Stimulated activated effector memory CD8-positive, alpha-beta T cell treated with anti-CD3 and anti-CD28 coated beads, Interleukin-12 subunit alpha, Interleukin-12 subunit beta, amount 100 ng/mL, for 72 hours (primary cell): ENCODE measurements at places on chromosomes 7 and 10.

DNA sequence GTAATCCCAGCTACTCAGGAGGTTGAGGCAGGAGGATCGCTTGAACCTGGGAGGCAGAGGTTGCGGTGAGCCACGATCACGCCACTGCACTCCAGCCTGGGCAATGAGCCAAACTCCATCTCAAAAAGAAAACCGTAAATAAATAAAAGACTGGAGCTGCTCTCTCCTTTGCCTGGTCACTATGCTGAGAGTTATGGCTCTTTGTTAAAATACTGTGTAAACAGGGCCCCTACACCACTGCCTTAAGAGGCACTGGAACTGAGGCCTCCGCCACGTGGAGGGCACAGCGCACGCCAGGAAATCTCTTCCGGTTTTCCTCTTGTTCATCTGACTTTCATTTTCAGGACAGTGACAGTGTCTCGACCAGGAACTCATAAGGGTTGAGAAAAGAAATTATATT, 123.3 kb downstream of the PAXIP1 start:
- no peak for DNase-seq

- DNase-seq, result no peak
These were observed 57.0 kb upstream of the GLCCI1 start for GRCh38 chr7:7911369-7912123.

- no peak for DNase-seq
These were observed 9.1 kb downstream of the WDR86 start for GRCh38 chr7:151400626-151401315.

DNA sequence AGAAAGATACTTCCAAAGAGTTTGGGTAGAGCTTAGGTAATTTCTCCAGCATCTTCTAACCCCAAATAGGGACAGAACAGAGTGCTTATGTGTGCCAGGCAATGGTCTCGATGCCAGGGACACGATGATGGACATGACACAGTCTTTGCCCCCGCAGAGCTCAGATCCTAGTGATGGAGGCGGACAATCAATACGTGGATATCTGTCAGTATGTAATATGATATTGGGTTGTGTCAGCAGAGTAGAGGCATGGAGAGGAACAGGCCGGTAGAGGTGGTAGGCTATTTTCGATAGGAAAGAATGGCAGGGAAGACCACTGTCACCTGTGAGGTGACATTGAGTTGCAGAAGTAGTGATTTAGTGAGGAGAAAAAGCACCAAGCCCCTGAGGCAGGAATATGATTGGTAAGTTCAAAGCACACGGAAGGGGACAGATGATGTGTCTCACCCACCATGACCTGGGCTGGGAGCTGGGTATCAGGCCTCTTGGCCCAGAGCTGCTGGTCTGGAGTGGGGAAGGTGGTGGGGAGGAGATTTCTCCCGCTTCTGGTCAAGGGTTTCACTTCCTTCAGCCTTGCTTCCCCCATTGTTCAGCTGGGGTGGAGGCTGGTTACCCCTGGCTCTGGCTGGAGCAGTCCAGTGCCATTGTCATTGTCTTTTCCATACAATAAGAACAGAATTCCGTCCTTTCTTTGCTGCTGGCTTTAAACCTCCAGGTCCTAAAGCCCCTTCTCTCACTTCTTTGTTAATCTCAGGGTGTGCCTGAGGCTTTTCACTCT, 36.0 kb upstream of the SRGN start:
- no peak for DNase-seq

DNA sequence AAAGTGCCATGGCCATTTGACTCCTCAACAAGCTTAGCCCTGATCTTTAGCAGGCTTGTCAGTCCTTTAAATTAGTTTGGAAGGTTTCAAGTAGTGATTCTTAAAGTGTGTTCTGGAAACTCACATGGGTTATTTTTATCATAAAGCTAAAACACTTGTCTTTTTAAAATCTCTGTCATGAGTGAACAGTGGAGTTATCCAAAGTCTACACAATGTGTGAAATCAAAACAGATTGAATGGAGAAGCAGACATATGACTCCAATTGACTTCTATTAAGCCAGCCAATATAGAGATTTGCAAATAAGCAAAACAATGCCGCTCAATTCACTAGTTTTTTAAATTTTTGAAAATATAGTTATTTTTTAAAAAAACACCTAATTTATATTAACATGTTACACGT, 53.3 kb upstream of the SORCS3 start:
- no peak for DNase-seq

- DNase-seq, result peak; percentile 92
These were observed at the start of gene FRA10AC1 for GRCh38 chr10:93702210-93703001. Gene FRA10AC1, minus strand, starts transcription at chr10:93702592. Its CDS starts 2,486 bp downstream, at chr10:93700106.

GRCh38 chr10:73857446-73857845, 16.9 kb downstream of the CAMK2G start:
- DNase-seq, result no peak

DNA sequence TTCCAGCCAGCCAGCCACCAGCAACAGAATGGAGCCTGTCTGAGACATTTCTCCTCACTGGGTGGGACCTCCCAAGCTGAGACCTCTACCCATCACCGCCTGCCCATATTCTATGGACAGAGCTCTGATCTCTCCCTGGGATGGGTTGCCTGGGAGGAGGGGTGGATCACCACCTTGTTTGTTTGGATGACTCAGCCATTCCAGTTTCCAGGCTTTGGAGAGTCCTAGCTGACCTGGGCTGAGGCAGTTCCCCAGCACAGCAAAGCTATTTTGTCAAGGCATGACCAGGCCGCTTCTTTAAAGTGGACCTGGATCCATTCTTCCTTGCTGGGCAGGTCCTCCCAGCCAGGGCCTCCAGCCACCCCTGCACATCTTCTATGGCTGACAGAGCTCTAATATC, 982.3 kb downstream of the DNAJB9 start:
- no peak for DNase-seq

GRCh38 chr7:18529239-18529638, 33.7 kb downstream of the HDAC9 start:
- no peak for DNase-seq

DNA sequence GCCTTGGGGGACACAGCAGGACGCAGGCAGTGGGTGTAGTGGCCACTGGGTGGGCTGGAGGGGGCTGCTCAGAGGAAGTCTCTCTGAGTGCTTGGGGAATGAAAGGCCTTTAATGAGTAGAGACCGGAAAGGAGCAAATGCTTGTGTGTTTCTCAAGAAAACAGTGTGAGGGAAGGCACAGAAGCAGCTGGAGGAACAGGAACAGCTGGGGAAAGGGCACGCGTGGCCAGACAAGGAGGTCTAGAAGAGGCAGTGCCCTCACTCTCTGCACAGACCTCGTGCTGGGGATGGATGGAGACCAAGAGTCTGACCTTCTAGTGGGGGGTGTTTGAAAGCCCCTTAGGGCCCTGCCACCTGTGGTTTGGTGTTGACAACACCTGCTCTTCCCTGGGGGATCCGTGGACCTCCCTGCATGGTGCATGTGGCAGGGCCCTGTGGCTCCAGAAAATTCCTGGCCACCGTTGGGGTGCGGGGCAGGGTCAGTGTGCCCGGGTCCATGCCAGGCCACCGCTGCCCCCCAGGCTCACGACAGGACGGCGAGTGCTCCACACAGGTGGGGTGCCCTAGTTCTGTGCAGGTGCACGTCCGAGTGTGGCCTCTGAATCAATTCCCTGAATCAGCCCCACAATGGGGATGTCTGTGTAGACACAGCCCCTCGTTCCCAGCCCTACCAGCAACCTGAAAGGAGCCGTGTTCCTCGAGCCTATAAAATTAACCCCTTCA, 25.9 kb upstream of the FAM20C start:
- DNase-seq, result no peak

GRCh38 chr10:42576338-42576737, 62.0 kb downstream of the ZNF33B start:
- no peak for DNase-seq

DNA sequence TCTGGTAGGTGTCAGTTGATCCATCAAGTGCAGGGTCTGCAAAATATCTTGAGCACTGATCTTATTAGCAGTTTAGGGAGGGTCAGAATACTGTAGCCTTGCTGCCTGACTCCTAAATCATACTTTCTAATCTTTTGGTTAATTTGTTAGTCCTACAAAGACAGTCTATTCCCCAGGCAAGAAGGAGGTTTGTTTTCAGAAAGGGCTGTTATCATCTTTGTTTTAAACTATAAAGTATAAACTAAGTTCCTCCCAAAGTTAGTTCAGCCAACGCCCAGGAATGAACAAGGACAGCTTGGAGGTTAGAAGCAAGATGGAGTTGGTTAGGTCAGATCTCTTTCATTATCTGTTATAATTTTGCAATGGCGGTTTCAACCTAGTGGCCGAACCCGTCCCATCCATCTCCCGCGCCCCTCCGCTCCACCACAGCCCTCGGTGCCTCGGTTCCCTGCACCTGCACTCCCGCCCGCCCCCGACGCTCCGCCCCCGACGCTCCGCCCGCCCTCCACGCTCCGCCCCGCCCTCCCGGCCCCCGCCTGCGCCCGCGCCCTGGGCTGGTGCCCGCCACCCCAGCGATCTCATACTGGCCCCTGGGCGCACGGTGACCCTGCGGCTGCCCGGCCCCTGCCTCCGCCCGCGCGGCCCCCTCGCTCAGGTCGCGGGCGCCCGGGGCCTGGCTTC, at the start of gene ADCK2:
ADCK2 (plus strand) TSS at position 564 of the 681 bp plus-strand sequence. CDS start 386 bp downstream, outside the sequence.
- no peak for DNase-seq

- no peak for DNase-seq
These were observed 263.2 kb downstream of the HGF start for GRCh38 chr7:81506609-81507008.

- DNase-seq, result no peak
These were observed 19.9 kb upstream of the ATOH7 start for GRCh38 chr10:68251625-68252495.

GRCh38 chr7:780081-780480, 52.2 kb upstream of the SUN1 start:
- DNase-seq, result no peak

DNA sequence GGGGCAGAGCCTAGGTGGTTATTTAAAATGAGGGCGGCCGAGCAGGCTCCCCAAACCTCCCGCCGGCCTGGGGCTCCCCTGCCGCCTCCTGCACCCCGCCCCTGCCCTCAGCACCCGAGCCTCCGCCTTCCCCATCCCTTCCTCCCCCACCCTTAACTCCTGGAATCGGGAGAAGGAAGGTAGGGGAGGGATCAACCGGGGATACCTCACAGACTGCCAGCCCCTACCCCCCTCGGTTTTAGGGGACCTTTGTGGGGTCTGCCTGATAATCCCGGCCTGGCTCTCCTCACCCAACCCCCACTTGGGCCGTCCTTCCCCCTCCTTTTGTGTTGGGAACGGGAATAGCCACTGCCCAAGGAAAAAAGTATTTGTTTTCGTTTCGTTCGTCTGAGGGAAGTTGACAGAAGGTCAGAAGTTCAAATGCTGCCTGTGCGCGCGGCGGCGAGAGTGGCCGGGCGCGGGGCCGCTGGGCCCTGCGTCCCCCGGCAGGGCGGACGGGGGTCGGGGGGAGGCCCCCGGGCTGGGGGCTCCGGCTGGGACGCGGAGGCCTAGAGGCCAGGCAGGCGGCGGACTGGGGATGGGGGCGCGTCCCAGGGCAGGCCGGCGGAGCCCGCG, 2.8 kb downstream of the SHH start:
- DNase-seq, result no peak

DNA sequence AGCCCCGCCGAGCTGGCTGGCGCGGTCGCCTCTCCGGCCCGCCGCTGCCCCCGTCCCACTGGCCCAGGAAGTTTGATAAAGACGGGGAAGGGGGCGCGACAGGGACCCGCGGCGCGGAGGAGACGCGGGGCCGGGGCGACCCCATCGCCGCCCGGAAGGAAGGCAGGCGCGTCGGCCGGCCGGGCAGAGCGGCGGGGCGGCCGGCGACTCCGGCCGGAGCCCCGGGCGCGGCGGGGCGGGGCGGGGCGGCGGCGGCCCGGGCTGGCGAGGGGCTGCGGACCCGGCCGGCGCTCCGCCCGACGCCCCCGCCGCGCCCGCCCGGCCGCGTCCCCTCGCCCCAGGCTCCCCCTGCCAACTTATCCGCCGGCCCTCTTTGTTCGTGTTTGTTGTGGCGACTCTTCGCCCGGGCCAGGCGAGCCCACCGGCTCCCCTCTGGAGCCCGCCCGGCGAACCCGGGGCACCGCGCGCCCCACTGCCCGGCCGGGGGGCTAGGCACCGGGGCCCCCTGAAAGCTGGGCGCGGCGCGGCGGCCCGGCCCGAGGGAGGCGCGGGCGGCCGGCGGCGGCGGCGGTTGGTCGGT, 571 bp downstream of the KDM7A start:
- peak; percentile 58 for DNase-seq

GRCh38 chr7:147279514-147279913, 1162.9 kb downstream of the CNTNAP2 start:
- DNase-seq, result no peak

DNA sequence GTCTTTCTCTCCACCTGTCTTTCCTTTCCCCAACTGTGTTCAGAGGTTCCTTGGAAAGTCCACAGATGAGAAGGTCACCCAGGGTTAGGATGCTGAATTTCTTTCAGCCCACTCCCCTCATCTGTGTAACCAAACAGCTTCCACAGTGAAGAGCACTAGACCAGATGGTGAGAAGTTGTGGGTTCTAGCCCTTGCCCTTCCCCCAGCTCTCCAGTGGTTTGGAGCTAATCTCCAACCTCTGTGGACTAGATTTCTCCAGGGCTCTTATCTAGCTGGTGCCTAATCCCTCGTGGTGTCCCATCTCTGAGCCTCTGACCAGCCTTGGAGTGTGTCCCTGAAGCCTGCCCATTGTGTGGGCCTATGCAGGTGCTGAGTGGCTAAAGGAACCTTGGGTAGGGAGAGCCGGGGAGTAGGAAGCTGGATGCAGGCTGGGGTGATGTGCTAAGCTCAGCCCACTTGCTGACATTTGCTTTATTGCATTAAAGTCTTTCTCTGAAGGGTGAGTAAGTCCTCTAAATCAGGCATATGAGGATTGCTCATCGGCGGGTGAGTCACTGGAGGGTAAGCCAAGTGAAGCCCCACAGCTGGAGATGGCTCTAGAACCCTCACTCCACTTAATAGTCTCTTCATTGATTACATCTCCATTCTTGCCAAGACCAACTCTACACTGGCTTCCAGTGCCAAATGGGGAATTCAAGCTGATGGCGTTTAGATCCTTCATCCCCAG, 14.9 kb downstream of the DUSP5 start:
- DNase-seq, result no peak

GRCh38 chr7:156237614-156238013, 403.0 kb upstream of the RNF32 start:
- peak; percentile 4 for DNase-seq

- DNase-seq, result no peak
These were observed 174.6 kb upstream of the ITGB1 start for GRCh38 chr10:33132626-33133025.
